Inflammatory macrophage treated with lipopolysaccharide for 1 hour (primary cell): ENCODE measurements at places on chromosomes 5 and 9.
A peak's percentile ranks its signal among the peaks of the same experiment; 100 is the strongest.

- DNase-seq: peak; percentile 66
Measured at GRCh38 chr9:110073356-110073905, 134.5 kb downstream of the C9orf152 start.

DNA sequence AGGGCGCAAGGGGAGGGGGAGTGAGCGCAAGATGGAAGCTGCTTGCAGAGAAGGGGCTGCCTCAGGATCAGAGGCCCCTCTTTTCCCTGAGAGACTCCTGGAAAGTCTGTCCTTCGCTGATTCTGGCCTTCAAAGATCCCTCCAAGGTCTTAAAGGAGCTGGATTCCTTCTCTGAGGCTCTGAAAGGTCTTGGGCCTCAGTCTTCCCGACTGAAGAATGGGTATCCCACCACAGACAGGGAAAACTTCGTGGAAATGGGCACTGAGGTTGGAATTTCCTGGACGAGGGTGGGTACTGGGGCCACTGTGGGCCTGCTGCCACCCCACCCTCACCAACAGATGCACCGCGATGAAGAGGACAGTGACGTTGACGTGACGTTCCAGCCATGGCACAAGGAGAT is 3.1 kb downstream of the PTRH1 start:
- no peak for DNase-seq

GRCh38 chr5:97778451-97778850 is 595.4 kb upstream of the RIOK2 start:
- no peak for DNase-seq

DNA sequence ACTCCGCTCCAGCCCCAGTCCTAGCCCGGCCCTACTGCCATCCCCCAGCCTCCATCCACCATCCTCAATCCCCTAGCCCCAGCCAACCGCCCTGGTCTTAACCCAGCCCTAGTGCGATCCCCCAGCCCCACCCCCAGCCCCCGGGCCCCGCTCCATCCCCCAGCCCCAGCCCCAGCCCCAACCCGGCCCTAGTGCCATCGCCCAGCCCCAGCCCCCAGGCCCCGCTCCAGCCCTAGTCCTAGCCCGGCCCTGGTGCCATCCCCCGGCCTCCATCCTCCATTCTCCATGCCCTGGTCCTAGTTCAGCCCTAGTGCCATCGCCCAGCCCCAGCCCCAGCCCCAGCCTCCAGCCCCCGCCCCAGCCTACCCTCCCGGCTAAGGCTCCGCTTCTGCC is 398 bp downstream of the TOR1A start:
- no peak for DNase-seq

DNA sequence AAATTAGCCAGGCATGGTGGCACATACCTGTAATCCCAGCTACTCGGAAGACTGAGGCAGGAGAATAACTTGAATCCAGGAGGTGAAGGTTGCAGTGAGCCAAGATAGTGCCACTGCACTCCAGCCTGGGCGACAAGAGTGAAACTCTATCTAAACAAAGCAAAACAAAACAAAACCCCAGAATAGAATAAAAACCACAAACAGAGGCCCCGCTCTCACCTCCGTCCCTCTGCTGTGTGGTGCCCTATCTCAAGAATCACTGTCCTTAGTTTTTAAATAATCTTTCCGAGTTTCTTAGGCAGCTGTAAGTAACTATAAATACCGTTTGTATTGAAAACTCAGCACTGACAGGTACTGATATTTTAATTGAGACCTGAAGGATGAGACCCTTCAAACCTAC is 42.7 kb upstream of the IER5L start:
- DNase-seq: no peak

DNA sequence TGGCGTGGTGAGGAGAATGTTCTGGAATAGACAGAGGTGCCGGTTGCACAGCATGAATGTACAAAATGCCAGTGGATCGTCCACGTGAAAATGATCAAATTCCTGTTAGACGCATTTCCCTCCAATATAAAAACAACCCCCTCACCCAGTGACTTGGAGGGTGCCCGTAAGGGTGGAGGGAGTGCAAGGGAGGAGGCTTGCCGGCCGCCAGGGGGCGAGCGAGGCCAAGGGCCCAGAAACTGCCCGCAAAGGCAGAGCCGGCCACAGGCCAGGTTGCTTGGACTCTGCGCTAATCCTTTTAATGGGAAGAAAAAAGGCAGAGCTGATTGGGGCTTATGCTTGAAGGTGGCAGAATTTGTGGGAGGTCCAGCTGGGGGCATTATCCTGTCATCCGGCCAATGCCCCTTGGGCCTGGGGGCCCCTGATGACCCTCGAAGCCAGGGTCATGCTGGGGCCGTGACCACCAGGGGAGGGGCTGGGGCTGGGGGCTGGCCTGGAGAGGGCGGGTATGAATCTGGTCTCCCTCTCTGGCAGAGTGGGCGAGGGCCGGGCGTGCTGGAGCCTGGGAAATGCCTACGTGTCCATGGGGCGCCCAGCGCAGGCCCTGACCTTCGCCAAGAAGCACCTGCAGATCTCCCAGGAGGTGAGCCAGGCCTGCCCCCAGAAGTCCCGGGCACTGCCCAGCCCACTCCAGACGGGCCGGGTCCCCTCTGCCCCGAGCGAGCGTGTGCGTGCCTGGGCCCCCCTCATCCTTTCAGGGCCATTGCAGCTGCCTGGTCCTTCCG is 12.0 kb downstream of the GPSM1 start:
- DNase-seq: peak; percentile 22

GRCh38 chr5:58773744-58774441 is 191.0 kb downstream of the RAB3C start:
- DNase-seq: no peak

DNA sequence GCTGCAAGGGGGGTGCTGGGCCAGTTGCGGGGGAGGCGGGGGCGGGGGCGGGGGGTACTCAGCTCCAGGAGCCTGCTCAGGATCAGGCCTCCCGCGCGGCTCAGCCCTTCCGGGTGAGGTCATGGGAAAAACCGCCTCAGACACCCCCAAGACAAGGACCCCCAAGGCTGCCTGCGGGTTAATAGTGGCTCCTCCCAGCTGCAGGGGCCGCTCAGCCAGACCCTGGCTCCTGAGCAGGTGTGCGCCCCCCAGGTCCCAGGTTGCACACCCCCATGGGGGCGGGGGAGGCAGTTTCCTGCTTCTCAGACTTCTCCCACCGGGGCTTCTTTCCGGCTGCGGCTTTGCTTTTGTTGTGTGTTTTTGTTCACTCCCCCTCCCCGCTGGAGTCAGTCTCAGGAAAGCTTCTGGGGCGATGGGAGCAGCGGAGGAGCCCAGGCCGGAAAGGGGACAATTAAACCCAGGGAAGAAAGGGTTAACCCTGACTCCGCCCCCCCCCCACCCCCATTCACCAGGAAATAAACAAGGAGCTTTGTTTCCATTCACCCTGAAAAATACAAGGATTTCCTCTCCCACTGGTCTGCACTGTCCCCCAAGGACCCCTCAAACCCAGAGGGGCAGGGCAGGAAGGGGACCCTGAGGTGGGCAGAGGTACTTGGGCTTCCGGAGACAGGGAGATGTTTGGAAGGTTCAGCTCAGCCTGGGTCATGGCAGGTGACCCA is 42.3 kb upstream of the NOTCH1 start:
- no peak for DNase-seq

DNA sequence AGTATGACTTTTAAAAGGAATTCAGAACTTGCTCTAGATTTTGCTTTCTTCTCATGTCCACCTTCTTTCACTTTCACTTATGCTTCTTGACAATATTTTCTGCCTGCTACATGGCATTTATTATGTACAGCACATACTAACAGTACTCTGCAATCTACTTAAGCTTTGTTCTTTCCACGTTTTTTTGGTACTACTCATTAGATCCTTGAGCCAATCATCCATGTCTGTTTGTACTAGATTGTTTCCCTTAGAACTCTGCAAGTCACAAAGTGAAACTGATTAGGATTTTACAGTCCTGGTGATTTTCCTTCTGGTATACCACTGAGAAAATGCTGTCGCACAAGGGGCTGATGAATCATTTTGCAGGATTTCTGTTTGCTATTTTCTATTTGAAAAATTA is 78.3 kb downstream of the PARP8 start:
- peak; percentile 27 for DNase-seq
